Activated naive CD4-positive, alpha-beta T cell treated with anti-CD3 and anti-CD28 coated beads, Interleukin-2, amount 10 ng/mL, durations not matched to agents 7 days and 5 days (primary cell): ENCODE measurements at places on chromosomes 13 and 19.

- H3K36me3 ChIP-seq, result no peaks in the 10 kb centered on the region
- no peak overlapping the region for H3K4me3 ChIP-seq
- DNase-seq, result no peak
- no peak overlapping the region for H3K27ac ChIP-seq
- peaks cover 10% of the 10 kb centered on the region for H3K27me3 ChIP-seq
Measured at GRCh38 chr13:113937073-113937472, 36.8 kb downstream of the C13orf46 start.

DNA sequence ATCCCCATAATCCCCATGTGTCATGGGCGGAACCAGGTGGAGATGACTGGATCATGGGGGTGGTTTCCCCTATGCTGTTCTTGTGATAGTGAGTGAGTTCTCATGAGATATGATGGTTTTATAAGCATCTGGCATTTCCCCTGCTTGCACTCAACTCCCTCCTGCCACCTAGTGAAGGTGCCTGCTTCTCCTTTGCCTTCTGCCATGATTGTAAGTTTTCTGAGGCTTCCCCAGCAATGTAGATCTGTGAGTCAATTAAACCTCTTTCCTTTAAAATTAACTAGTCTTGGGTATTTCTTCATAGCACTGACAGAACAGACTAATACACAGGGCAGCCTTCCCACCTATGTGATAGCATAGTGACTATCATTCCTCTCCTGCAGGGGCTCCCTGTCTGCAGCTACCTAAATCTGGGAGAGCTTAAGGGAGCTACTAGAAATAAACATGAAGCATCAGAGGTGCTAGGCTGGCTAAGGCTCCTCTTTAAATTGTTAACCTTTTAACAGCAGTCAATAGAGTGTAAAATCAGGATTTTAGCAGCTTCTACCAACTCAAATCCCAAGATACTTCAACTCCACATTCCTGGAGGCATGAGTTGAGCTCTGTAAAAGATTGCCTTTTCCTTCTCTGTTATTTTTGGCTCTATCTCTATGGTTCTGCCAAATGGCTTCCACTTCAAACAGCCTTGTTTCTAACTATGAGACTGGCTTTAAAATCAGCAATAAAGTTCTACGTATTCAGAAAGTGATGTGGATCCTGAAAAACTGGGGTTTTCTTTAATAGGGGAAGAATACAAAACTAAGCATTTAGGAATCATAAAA, 112.3 kb downstream of the VWA8 start:
- H3K27ac ChIP-seq, result no peak overlapping the region
- H3K36me3 ChIP-seq, result peaks cover 20% of the 10 kb centered on the region
- DNase-seq, result no peak
- no peaks in the 10 kb centered on the region for H3K4me1 ChIP-seq

DNA sequence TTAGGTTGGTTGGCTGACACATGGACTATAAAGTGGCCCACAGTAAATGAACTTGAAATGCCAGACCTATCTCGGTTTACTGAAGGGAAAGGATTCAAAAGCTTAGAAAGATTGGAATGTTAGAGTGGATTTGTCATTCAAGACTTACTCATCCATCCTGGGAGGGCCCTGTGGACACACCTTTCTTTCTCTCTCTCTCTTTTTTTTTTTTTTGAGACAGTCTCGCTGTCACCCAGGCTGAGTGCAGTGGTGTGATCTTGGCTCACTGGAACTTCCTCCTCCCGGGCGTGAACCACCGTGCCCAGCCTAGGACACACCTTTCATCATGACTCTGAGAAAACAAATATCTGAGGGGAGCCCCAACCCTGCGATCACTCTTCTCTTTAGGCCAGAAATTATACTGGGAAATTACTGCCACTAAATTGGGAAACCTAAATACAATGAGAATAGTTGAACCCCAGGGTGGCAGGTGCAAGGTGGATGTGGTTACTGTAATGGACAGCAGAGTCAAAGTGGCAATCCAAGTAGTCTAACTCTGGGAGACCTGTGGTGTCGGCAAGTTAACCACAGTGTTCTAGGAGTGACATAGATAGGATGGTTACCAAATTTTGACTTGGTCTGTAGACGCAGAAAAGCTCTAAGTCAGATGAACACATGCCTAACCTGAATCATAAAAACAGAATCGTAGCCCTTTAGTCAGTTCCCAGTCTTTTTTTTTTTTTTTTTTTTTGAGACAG, 47.1 kb upstream of the ZMYM5 start:
- H3K4me1 ChIP-seq, result no peaks in the 10 kb centered on the region
- H3K27me3 ChIP-seq, result peaks cover 4% of the 10 kb centered on the region
- no peak for DNase-seq
- no peak overlapping the region for H3K27ac ChIP-seq

GRCh38 chr13:112891477-112892401, 77.3 kb upstream of the MCF2L start:
- H3K4me3 ChIP-seq, result no peak overlapping the region
- H3K36me3 ChIP-seq, result no peaks in the 10 kb centered on the region

DNA sequence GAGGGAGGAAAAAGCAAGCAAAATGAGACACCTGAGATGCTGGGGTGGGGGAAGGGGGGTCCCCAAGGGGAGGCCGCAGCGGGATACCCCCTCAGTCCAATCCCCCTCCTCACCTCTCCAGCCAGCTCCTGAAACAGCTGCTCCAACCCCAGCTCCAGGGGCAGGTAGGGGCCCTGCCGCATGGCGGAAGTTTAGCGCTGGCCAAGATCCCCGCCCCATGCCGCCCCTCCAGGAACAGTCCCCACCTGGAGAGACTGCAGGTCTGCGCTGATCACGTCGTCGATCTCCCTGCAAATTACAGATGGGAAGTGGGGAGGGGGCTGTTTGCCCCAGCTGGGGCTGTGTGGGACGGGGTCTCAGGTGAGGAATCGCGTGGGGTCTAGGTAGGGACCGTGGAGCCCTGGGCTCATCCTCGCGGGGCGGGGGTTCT, 9.0 kb downstream of the CAPN12 start:
- H3K4me3 ChIP-seq, result peak overlapping the region; percentile 74
- peak; percentile 63 for DNase-seq
- peak overlapping the region; percentile 91 for H3K27ac ChIP-seq
- peaks cover 50% of the 10 kb centered on the region for H3K27me3 ChIP-seq
- peaks cover 18% of the 10 kb centered on the region for H3K36me3 ChIP-seq
- peaks cover 66% of the 10 kb centered on the region for H3K4me1 ChIP-seq

DNA sequence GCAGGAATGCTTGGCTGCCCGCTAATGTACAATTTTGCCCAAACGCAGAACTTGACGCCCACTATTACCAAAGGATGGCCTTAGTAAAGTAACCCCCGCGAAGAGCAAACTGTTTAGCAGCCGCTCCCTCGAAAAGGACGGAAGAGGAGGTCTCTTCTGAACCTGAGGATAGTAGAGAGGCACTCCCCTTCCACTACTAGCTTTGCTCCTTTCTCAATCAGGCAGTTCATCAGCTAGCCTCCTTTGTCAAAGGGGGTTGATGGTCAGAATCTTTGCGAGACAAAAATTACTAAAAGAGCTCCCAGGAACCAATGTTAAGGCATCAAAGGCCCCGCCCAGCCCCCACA, 534 bp downstream of the CAB39L start:
- peaks cover 45% of the 10 kb centered on the region for H3K4me1 ChIP-seq
- DNase-seq, result no peak
- H3K4me3 ChIP-seq, result peak overlapping the region; percentile 91
- H3K36me3 ChIP-seq, result peaks cover 9% of the 10 kb centered on the region
- peak overlapping the region; percentile 98 for H3K27ac ChIP-seq

DNA sequence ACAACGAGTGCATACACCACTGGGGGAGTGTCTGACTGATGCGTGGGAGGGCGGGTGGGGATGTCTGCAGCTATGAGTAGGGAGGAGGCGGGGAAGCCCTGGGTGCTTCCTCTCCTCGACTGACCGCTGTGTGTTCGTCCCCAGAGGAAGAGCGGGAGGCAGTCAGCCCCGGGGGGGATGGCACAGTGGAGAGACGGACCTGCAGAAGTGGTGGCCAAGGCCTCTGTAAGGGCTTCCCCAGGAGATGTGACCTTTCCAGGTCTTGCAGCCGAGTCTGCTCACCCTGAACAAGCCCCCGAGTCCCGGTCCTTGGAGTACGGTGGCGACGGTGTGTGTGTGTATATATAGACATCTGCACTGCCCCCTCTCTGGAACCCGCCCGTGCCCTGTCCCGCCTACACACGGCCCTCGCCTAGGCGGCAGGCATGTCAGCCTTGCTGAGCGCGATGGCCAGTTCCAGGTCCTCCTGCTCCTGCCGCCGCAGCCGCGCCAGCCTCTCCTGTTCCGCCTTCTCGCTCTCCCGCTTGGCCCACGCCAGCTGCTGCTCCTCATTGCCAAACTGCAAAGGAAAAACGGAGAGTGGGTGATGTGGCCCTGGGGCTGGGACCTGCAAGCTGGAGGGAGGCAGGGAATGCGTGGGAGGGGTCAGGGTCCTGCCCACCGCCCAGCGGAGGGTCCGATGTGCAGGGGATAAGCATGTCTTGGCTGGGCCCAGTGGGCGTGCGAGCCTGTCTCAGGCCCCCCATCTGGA, 30.8 kb downstream of the KLF2 start:
- peak overlapping the region; percentile 43 for H3K4me3 ChIP-seq
- no peak for DNase-seq
- peaks cover 93% of the 10 kb centered on the region for H3K4me1 ChIP-seq
- peaks cover 17% of the 10 kb centered on the region for H3K27me3 ChIP-seq
- H3K36me3 ChIP-seq, result peaks cover 49% of the 10 kb centered on the region

DNA sequence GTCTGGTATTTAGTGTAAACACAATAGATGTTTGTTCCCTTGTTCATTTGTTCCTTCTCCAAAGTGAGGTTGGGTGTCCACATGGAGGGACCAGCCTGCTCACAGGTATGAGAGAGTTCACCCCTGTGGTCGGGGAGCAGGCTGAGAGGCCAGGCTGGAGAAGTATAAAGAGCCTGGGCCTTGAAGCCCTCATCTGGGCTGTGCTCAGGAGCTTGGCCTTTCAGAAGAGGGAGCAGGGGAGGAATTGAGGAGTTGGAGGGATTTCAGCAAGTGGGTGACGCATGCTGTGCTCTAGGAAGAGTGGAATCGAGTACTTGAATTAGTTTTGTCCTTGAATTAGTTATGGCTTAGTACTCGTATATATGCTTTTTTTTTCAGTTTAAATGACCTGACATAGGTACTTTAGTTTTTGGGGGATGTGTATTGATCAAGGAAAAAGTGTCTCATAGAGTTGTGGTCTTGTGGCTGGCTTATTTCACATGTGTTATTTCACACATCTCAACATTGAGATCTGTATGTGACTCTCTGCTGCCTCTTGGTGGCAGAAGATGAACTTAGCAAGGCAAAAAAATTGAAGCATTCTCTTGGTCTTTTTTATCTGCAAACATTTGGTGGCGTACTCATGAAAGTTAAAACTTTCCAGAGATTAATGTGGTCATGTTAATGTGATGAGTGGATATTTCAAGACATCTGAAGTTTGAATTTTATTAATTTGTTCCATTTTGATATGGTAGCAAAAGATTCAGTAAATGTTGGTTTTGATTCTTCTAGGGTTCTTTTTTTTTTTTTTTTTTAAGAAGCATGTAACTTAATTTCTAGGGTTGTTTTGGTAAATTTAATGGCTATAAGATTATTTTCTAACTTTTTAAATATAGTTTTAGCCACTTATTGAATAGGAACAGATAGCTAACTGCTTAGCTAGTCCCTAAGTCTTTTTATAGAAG, 54.3 kb downstream of the SLAIN1 start:
- peak; percentile 58 for DNase-seq
- no peaks in the 10 kb centered on the region for H3K27me3 ChIP-seq
- no peak overlapping the region for H3K27ac ChIP-seq
- no peak overlapping the region for H3K4me3 ChIP-seq
- H3K36me3 ChIP-seq, result peaks cover 13% of the 10 kb centered on the region

DNA sequence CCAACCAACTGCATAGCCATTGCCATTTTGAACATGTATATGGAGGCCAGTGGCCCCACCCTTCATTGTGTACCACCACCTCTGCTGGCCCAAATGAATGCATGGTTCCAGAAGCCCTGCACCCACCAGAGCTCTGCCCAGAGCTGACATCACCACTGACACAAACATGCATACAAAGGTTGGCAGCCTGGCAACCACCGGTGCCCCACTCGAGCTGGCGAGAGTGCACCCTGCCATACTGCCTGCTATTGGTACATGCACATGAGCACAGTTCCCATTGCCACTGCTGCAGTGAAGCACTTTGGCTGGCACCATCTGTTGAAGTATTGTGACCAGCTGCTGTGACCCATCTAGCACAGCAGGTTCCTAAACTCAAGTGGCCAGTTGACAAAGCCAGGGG, 1564.9 kb downstream of the OLFM4 start:
- no peak overlapping the region for H3K27ac ChIP-seq
- H3K4me1 ChIP-seq, result no peaks in the 10 kb centered on the region
- no peaks in the 10 kb centered on the region for H3K36me3 ChIP-seq
- DNase-seq, result no peak

GRCh38 chr13:39767791-39768517, 112.5 kb downstream of the COG6 start:
- H3K27me3 ChIP-seq, result no peaks in the 10 kb centered on the region
- DNase-seq, result no peak
- no peaks in the 10 kb centered on the region for H3K4me1 ChIP-seq
- H3K36me3 ChIP-seq, result no peaks in the 10 kb centered on the region
- no peak overlapping the region for H3K4me3 ChIP-seq

DNA sequence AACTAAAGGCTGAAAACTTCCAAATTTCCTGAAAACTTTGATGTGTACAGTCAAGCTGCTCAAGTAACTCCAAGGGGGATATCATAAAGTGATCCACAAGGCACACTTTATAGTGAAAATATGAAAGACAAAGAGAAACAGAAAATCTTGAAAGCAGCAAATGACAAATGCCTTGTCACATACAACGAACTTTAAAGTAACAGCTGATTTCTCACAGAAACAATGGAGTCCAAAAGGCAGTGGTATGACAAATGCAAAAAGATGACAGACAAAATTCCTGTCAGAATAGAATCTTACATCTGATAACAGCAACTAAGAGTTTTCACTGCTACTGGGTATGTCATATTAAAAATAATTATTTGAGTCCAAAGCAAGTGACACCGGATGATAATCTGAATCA, 1602.3 kb upstream of the PRR20A start:
- H3K4me1 ChIP-seq, result no peaks in the 10 kb centered on the region
- no peaks in the 10 kb centered on the region for H3K36me3 ChIP-seq
- DNase-seq, result no peak
- no peaks in the 10 kb centered on the region for H3K27me3 ChIP-seq

DNA sequence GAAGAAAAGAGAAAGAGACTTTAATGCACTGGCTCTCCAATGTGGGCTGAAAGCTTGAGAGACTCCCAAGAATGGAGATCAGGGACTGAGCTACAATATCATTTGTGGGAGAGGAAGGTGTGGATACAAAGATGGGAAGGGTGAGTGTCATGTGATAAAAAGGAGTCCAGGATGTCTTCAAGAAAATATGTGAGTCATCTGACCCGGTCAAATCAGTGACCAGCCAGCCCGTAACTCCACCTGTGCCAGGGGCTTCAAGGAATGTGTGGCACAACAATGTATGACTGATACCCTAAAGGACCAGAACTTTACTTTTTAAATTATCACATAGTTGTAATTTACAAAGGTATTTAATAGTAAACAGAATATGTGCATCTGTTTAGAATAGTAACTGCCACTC, 97.2 kb downstream of the DOCK9 start:
- H3K4me1 ChIP-seq, result peaks cover 4% of the 10 kb centered on the region
- H3K36me3 ChIP-seq, result peaks cover 76% of the 10 kb centered on the region
- no peak for DNase-seq
- H3K4me3 ChIP-seq, result no peak overlapping the region
- H3K27me3 ChIP-seq, result no peaks in the 10 kb centered on the region
